Activated naive CD8-positive, alpha-beta T cell treated with anti-CD3 and anti-CD28 coated beads for 36 hours (primary cell): ENCODE measurements at places on chromosomes 5 and 9.

GRCh38 chr9:129009584-129010141 lies 18.5 kb downstream of the SH3GLB2 start:
- no peak for DNase-seq

GRCh38 chr5:154698763-154699162 lies 56.4 kb upstream of the LARP1 start:
- DNase-seq: no peak

DNA sequence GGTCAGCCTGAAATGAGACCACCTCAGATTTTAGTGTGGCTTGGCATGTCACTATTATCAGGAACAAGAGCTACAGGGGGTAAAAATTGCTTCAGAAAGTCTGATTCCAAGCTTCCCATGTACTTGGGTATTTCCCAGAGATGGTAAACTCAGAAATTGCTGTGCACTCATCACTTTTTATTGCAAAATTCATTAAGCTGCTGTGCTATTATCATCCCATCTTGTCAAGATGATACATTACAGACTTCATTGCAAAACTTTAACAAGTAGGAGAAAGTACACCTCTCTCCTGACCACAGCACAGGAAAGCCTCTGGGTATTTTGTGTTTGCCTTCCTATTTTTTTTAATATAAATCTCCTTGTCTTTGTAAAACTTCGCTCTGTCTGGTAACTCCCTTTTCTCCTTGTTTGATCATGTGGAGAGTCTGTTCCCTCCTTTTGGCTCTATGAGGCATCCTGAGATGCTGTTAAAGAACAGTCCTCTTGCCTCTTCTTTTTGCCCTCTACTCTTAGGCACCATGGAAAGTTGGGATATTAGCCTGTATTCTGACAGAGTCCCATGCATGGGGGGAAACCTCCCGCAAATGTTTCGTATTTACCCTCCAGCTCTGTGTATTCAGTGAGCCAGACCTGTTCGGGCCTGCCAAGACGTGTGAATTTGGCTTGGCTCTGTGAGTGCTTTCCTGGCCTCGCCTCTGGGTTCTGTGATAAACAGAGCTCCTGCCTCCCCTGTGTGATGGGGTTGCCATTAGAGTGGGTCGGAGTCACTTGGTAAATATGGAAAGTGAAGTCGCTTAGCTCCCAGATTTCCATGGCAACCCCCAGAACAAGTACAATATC lies 260.7 kb downstream of the NR3C1 start:
- DNase-seq: no peak

GRCh38 chr9:123550012-123550411 lies 194.0 kb downstream of the CRB2 start:
- DNase-seq: no peak

DNA sequence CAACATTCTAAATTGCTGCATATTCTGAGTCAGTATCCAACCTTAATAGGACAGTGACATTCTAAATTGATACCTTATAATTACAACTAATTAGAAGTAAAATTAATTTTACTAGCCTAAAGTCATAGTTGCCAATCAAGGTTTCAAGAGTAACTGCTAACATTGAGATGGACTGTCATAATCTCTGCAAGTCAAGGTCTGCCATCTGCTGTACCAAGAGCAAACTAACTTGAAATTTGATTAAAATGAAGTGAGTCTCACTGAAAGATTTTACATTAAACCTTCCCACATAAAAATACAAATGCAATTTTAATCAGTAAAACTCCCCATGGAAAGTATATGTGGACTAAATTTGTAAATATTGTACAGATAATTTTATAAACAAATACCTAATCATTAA lies 235.3 kb downstream of the PRDM9 start:
- DNase-seq: no peak

DNA sequence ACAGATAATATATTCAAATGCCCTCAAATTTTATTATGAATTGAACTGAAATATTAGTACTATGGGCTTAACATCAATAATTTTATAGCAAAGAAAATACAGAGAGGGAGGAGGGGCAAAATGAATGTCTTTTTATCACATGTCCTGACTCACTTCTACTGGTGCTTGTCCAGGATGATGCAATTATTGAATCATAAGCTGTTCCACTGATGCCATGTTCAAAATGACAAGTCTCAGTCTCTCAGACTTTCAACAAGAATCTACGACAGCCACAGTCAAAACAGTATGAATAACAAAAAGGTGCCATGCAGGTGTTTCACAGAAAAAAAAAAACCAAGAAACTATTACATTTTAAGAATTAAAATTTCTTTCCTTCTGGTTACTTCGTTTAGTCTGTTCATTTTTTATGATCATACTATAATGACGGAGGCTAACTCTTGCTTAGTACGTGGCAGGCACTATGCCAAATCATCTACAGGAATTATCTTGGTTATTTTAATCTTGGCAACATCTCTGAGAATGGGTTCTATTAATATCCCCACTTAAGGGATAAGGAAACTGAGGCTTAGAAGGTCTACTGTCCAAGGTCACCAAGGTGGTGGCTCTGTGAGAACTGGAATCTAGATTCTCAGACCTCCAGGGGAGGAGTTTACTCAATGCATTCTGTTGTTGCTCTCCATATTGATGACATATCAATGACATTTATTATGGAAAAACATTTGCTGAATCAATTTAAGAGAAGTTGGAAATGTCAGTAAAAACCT lies 61.5 kb downstream of the NR3C1 start:
- no peak for DNase-seq

DNA sequence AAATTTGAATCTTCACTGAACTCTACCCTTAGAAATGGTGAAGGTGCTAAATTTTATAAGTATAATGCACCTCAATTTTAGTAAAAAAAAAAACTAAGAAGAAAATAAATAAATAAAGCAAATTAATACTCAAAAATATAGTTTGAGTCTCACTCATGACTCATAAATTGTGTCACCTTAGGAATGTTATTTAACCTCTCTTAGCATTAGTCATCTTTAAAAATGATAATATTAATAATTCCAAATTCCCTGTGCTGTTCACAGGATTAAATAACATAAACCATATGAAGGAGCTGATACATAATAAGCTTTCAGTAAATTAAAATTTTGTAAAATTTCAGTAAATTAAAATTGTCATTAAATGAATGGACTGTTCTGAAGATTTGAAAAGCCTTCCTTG lies 339.8 kb upstream of the RGMB start:
- DNase-seq: no peak

DNA sequence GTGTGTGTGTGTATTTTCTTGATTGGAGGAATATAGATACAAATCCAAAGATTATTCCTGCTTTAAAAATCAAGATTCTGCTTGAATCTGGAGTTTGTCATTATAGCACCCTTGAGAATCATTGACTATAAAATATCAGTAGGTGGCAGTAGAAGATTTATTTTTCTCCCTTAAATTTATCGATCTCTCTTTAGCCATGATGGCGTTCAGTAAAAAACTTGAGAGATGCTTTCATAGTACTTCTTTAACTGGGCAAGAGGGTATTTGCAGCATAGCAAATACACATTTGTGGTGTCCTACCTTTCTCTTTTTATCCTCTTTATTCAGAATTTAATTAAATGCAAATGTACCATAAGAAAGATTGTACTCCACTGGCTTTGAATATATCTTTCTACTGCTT lies 307.7 kb downstream of the ADGRV1 start:
- no peak for DNase-seq

- DNase-seq: no peak
Measured at GRCh38 chr5:115544043-115544435, 536 bp downstream of the FEM1C start.

DNA sequence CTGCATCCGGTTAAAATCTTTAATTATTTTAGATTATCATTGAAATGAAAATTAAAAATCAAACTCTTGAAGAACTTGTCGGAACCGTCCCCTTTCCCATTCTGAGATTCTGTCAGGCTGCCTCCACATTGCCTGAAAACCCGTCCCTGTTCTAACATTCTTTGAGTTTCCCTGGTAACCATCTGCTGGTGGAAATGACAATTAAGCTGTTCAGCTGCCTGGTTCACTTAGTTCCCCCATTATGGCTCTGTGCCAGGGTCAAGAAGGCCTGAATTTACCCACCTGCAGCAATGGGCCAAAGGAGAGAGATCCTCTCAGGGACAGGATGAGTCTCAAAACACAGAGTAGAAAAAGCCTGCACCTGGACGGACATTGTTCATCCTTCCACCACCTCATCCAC lies 11.8 kb upstream of the TCOF1 start:
- no peak for DNase-seq

DNA sequence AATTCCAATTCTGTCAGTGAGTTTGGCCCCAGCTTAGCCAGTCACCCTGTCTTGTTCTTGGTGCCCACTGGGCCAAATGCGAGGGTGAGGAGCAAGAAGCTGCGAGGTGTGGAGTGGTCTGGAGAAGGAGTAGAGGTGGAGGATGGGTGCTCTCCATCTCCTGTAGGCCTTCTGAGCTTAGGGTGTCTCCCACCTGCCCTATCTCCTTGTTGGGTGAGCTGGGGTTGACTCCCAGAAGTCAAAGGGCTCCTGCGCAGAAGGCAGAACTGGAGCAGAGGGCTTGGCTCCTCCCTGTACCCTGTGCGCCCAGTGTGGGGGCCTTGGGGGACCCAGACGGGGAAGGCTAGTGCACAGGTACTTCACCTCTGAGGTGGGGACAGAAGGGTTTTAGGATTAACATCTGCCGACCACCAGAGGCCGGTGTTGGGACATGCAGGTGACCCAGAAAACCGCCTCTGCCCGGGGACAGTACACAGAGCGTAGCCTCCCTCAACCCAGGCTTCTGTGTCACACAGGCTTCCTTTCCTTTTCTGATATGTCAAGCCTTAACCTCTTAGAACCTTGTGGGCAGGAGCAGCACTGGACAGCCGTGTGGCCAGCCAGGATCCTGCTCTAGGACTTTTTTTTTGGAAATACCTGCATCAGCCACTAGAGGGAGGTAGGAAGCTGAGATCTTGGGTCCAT lies 16.9 kb downstream of the IL5 start:
- peak; percentile 32 for DNase-seq

GRCh38 chr9:123031963-123032362 lies 1.5 kb upstream of the GPR21 start:
- no peak for DNase-seq

DNA sequence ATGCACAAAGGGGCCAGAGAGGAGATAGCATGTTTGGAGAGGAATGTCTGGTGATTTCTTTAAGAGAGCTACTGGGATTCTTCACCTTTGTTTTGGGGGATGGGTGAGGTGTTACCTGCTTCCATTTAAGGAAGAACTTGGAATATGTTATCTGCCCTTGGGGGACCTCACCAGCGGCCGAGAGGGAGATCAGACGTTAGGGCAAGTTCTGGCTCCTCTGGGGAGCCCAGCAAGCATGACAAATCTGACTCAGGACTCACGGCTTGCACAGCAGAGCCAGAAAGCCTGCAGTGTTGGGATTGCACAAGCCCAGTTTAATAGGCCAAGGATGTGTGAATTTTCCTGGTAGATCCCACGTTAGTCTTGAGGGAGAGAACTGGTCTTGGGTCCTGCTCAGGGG lies 40.3 kb downstream of the SLC28A3 start:
- DNase-seq: no peak

GRCh38 chr5:8750100-8750499 lies 795.8 kb downstream of the SEMA5A start:
- no peak for DNase-seq

DNA sequence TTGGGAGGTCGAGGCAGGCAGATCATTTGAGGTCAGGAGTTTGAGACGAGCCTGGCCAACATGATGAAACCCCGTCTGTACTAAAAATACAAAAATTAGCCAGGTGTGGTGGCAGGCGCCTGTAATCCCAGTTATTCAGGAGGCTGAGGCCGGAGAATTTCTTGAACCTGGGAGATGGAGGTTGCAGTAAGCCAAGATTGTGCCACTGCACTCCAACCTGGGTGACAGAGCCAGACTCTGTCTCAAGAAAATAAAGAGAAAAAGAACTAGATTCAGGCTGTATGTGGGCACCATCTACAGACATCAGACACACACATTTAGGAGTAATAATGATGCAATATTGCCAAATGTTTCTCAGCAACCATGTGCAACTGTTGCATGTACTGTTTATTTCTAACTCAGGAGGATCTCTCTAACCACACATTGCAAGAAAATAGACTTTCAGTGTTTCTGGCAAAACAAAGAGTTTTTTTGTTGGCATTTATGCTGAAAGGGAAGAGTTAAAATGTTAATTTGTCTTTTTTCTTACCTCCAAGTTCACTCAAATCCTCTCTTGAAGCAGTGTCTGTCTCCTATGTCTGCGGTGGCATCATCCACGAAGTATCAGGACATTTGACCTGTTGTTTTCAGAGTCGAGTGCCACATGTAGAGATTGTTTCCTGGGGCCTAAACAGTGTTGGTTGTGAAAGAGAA lies 5.1 kb upstream of the ORM1 start:
- DNase-seq: no peak

GRCh38 chr9:136657974-136658848 lies 4.5 kb upstream of the EGFL7 start:
- DNase-seq: no peak

- no peak for DNase-seq
Measured at GRCh38 chr9:110809038-110809595, 140.5 kb downstream of the MUSK start.

DNA sequence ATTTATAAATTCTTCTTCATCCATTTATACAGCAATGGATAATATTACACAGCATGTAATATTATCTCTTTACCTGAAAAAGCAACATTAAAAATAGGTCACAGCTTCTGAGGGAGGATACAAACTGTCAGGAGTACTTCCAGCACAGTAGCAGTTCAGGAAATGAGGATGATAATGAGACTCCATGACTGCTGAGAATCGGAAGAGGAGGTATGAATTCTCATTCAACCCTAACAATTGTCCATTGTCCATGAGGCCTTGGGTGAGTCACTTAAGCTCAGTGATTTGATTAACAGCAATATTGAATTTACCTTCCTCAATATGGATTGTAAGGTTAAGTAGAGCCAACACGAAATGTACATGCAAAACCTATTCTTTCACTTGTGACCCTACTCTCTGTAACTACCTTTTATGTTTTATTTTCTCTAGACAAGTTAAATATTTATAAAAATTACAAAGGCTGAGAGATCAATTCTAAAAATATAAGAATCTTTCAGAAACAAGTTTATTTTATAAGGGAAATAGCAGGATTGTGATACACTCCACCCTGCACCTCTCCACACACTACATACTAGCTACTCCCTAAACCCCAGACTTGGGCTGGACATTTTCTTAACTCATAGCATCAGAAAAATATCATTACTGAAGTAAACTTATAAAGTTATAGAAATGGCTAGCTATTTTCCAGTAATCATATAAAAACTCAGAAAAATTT lies 159.1 kb upstream of the ACOT12 start:
- DNase-seq: no peak

- no peak for DNase-seq
Measured at GRCh38 chr9:124312290-124313265, 54.8 kb downstream of the NEK6 start.

GRCh38 chr5:41883936-41884335 lies 13.7 kb upstream of the OXCT1 start:
- no peak for DNase-seq

DNA sequence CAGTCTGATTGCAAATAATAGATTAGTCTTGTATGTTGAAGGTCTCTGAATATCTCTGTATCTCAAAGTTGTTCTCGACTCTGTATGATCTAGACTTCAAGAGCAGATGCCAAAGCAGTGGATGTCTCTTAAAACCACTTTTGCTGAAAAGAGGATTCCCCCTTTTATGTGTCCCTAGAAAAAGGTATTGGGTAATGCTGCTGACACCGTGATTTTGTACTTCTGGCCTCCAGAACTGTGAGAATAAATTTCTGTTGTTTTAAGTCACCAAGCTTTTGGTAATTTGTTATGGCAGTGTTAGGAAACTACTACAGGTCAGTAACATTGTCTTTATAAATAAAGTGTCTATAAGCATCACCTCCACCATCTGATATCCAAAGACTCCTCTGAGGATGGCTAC lies 85.3 kb upstream of the PIK3R1 start:
- no peak for DNase-seq
